Left renal pelvis (tissue), 4 donors: ENCODE measurements at places on chromosomes 12 and 14.
A peak's percentile ranks its signal among the peaks of the same experiment; 100 is the strongest.

GRCh38 chr14:56846970-56847930 lies 37.0 kb upstream of the OTX2 start:
- DNase-seq: peak; percentile 30

GRCh38 chr14:74503938-74504335 lies 10.4 kb downstream of the ISCA2 start:
- DNase-seq: no peak

- no peak for DNase-seq
Observed at GRCh38 chr12:53391724-53392123, 11.7 kb downstream of the SP1 start.

DNA sequence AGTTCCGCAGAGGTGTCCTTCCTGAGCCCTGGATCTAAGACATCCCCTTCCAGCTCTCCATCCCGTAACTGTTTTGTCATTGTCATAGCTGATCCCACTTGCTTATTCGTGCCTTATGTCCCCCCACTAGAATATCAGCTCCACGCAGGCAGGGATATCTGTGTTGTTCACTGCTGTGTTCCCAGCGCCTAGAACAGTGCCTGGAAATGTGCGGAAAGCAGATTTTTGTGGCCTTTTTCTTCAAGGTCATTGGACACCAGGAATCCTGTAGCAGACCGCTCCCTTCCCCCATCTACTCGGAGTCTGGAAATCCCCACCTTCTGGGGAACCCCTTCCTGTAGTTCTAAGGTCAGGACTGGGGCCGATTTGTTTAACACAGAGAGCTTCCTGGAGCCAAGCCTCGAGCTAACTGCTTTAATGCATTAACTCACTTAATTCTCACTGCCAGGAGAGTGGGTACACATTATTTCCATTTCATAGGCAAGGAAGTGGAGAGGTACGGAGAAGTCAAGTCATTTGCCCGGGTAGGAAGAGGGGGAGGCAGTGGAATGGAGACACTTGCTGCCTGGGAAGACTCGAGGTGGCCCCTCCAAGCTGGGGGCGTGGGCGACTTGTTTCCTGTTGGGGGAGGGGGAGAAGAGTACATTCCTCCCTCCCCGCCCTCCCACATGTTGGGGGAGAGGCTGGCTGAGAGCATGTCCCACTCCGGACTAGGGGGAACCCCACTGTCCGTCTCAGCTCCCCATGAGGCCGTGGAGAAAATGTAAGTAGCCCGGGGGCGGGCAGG lies 1.2 kb upstream of the SH2B3 start:
- DNase-seq: no peak

- peak; percentile 24 for DNase-seq
Observed at GRCh38 chr12:103495469-103496456, at the start of gene C12orf42. Gene C12orf42, minus strand, starts transcription at chr12:103495968. Its CDS starts 17,542 bp downstream, at chr12:103478426.

DNA sequence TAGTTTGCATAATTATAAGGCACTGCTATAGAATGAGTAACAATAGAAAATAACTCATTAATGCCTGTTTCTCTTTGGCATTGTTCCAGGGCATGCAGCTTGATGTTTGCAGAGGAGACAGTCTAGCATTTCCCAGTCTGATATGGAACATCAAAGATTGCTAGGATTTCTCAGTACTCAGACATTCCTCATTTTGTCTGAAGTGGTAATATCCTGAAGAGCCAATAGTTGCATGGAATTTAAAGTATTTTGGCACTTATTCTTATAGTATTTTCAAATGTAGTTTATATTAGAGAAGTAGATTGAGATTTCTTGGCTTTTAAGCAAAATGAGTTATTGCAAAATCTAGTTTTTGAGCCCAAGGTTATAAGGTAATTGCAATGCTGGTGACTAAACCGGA lies 337.3 kb upstream of the E2F7 start:
- DNase-seq: no peak

DNA sequence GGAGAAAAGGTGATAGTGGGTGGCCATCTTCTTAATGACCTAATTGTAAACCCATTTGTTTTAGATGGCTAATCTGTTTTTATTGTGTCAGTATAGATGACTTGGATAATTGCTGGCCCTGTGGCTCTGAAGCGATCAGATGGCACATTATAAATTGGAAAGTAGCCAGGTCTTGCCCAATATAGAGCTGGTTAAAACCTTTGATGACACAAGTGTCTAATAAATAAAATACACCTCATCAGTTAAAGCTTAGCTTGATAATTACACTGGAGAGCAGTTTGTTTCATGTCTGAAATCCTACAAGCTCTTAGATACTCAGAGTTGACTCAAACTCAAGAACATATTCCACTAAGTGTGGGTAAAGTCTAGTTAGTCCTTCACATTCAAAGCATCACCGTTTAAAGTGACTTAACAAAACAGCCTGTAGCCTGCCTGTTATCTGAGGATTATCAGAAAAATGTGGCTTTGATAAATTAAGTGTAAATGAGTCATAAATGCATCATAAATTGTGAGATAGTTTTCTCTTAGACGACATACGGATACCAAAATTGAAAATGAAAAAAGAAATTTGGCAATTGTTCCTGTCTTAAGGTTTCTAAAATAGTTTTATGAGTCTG lies 280.9 kb downstream of the LRIG3 start:
- DNase-seq: no peak

GRCh38 chr14:61298824-61299223 lies 17.7 kb upstream of the TMEM30B start:
- DNase-seq: no peak

- no peak for DNase-seq
Observed at GRCh38 chr14:23365036-23365731, at the start of gene EFS. Gene EFS, minus strand, starts transcription at chr14:23365172. Its CDS starts 147 bp downstream, at chr14:23365025.

- no peak for DNase-seq
Observed at GRCh38 chr12:112540021-112540420, 121.3 kb downstream of the PTPN11 start.

- no peak for DNase-seq
Observed at GRCh38 chr12:30989754-30990153, 63.2 kb downstream of the TSPAN11 start.

GRCh38 chr14:97578982-97579548 lies 781.9 kb downstream of the VRK1 start:
- no peak for DNase-seq

- DNase-seq: no peak
Observed at GRCh38 chr14:74616507-74616906, 4.5 kb upstream of the LTBP2 start.

- DNase-seq: no peak
Observed at GRCh38 chr12:49309386-49309785, 13.7 kb upstream of the TROAP start.

- DNase-seq: no peak
Observed at GRCh38 chr12:89684136-89684535, 24.5 kb downstream of the ATP2B1 start.

GRCh38 chr14:101133068-101133467 lies 229.5 kb upstream of the RTL1 start:
- DNase-seq: no peak

DNA sequence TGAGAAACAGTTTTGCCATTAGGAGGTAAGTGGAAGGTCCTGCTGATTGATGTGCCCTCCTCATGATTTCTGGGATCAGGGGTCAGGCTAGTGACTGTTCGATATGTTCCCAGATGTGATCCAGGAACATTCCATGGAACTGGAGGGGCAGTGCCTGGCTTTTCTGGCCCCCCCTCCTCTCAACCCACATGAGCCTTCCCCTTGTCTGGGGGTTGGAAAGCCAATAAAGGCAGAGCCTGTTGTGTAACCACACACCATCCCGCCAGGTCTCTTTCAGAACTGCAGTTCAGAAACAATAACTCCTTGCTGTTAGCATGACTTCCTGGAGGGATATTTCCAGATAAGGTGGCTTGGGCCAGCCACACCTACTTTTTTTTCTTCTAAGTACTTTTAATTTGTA lies 17.8 kb downstream of the SMOC1 start:
- DNase-seq: no peak

GRCh38 chr14:70638416-70638815 lies 3.3 kb upstream of the TTC9 start:
- DNase-seq: no peak

GRCh38 chr12:85874031-85874461 lies at the start of gene NTS:
Gene NTS, plus strand, starts transcription at chr12:85874295. Its CDS starts 109 bp downstream, at chr12:85874404.
- no peak for DNase-seq

DNA sequence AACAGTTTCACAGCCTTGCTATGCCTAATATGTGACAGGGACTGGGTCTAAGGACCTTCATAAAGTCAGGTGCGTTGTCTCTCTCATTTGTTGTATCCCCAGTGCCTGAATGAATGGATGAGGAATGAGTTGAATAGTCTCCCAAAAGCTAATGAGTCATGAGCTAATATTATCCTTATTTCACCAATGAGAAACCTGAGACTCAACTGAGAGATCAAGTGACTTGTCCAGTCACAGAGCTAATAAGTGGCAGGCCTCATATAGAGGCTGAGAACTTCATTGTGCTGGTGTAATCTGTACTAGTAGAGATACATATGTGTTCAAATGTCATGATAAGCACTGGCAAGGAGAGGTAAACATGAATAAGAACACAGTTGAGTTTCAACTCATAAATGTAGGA lies 612.4 kb downstream of the NRXN3 start:
- DNase-seq: no peak

DNA sequence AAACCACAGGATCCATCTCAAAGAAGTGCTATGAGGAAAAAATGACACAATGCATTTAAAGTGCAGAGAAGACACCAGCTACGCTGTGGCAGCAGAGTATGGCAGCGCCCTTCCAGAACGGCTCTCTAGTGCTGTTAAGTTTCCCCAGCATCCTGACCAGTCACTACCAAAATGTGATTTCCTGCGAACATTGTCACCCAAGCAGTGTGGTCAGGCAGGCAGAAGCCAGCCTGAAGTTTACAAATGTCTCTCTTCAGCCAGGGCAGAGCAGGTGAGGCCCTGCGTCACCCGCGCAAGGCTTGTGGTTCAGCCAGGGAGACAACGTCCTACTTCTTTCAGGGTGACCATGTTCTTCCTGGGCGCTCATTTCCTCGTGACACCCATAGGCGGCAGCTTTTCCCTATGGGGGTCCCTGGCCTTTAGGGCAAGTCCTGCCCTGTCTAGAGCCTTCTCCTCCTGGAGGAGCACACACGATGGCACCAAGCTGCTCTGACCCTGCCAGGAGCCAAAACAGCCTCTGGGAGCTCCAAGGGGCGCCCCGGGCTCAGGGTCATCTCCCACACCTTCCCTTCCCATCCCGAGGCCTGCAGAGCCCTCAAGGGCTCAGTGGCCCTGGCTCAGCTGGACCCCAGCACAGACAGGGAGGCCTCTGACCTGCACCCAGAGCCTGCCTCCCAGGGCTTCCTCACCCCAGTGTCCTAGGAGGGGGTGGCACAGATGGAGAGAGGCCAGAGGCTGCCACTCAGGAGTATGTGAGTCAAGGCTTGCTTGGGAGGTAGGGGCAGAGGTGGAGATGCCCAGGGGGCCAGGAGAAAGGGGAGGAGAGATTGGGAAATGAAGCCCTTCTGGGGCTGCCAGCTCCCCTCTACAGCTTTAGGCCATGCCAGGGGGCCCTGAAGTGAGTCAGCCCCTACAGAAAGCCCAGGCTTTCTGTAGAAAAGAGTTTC lies 41.9 kb downstream of the PSMA6 start:
- no peak for DNase-seq

DNA sequence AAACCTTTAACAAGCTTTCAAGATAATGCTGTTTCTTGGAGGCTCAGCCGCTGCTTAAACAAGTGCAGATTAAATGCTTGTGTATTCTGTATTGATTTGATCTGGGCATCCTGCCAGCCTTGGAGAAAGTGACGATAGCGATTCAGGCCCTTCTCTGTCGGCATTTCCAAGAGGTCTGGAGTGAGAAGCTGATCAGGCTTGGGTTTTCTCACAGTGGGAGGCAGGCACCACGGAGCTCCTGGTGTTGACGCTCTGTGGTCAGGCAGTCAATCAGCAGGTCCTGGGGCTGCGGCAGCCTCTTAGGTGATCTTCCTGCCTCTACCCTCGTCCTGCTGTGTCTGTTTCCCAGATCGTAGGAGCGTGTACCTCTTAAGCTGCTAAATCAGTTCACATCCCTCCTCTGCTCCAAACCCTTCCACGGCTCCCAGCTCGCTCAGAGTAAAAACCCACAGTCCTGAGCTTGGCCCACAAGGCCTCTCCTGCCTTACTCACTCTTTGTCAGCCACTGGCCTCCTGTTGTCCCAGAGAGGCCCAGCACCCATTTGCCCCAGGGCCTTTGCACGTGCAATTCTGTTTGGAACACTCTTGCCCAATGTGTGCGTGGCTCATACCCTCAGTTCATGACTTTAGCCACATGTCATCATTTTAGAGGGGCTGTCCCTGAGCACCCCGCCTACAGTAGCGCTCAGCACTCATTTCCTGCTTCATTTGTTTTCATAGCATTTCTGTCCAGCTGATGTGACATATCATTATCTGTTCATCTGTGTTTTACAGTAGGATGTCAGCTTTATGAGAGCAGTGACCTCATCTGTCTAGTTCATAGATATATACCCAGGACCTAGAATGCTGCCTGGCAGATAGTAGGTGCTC lies 155.4 kb downstream of the AACS start:
- no peak for DNase-seq

DNA sequence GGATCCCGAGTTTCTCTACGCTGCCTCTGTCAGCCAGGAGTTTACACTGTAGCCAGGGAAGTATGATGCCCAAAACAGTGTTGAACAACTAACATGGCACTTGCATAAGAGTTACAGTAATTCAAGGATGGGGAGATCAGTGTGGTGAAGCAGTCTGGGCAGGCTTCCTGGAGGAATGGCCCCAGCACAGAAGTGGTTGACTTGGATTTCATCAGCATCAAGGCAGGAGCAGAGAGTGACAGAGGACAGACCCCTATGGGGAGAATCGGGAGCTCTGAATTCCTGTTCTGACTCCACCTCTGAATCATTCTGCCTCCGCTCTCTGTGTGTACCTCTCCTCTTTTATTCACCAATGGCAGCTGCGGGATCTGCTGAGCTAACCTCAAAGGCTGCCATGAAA lies 124.5 kb downstream of the KCNA5 start:
- no peak for DNase-seq

- DNase-seq: no peak
Observed at GRCh38 chr12:56585098-56585497, 45.0 kb downstream of the BAZ2A start.
